ENCODE measurements at places on chromosomes 7 and 10.

DNA sequence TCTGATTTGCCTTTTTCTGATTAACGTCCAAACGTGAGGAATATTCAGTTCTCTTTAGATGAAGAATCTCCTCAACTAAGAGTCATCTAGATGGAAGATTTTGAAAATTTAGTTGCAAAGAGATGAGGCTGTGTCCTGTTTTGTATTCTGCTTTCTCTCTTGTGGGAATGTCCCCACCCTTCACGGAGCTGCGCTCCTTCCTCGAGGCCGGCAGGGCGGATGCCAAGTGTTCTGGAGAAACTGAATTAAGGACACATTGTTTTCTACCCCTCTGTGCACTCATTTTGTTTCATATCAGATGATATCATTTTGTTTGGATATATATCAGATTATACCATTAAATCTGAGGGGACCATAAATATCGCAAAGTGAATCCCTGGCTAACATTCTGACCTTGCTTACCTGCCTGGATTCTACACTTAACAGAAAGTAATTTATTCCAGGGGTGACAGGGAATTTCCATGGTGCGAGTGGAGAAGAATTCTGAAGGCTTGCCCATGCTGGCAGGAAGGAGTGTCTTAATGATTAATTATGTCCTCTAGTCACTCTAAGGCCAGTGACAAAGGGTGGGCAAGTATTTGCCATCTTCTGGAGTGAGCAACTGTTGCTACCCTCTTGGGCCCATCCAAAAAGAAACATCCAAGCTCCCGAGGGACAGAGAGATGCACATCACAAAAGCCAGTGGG is 47.9 kb upstream of the IGFBP3 start:
- no peak for DNase-seq

- DNase-seq = no peak
These were observed 42.4 kb downstream of the PLCE1 start for GRCh38 chr10:94035982-94036765.

GRCh38 chr7:73871163-73872011 is 10.4 kb downstream of the TMEM270 start:
- DNase-seq = no peak

DNA sequence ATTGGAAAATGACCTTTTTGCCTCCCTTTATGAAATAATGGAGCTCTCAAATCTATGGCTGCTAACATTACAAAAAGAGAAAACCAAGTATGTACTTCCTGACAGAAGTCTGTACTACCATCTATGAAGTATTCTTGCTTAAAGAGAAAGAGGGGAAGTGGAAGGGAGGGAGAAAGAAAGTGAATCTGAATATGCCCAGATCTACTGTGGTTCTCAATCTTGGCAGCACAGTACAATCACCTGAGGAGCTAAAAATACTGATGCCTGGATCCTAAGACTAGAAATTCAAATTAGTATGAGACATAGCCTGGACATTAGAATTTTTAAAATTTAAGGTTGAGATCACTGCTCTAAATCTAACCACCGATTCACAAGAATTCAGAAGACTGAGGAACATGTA is 85.2 kb downstream of the IGF2BP3 start:
- no peak for DNase-seq

- DNase-seq = no peak
These were observed 11.0 kb downstream of the FAM25A start for GRCh38 chr10:87030912-87031635.

GRCh38 chr7:3075441-3075840 is 31.8 kb upstream of the CARD11 start:
- DNase-seq = no peak

DNA sequence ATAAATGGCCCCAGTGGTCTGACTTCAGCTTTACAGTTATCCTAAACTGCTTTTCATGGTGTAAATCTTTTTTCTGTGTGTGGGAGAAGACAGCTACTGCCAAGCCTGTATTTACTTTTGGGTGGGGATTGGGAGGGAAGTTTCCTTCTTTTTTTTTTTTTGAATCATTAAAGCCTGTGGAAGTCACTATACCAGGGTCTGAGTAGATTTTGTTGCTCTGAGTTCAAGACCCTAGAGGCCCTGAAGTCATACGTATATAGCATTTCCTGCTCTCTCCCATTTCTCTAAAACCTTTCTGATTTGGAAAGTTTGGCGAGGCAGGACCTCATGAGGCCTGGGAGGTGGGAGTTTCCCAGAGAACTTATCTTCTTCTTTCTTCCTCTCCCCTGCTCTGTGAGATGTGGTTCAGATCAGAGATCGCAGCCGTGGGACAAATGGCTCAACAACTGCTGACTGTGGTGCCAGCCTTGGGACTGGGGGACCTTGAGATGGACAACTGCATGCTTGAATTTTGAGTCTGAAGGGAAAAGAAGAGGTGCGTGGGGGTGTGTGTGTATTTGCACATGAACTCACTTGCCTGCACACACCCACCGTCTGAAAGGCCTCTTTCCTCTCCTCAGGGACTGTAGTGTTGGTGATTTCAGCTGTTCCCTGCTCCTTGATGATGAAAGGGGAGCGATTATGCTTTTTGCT is 18.1 kb downstream of the LRMDA start:
- DNase-seq = no peak

DNA sequence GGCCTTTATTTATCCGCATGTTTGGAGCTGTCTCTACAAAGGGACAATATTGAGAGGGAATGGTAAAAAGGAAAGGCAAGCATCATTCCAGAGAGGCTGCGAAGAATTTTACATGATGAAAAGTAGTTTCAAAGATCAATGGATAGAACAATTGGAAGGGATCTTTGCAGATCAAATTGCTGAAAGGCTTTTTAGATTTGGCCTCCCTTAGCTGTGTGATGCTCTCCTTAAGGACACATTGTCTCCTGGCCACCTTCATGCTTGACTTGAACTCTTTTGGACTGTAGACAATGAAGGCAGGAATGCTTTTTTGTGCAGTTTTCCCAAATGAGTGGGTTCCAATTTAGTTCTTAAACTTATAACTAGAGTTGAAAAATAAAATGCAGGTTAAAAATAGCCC is 344.7 kb downstream of the ARL4A start:
- DNase-seq = no peak

GRCh38 chr10:28581916-28582315 is 49.0 kb downstream of the WAC start:
- no peak for DNase-seq

- DNase-seq = no peak
These were observed 42.8 kb downstream of the CYP2C8 start for GRCh38 chr10:95026461-95026860.

DNA sequence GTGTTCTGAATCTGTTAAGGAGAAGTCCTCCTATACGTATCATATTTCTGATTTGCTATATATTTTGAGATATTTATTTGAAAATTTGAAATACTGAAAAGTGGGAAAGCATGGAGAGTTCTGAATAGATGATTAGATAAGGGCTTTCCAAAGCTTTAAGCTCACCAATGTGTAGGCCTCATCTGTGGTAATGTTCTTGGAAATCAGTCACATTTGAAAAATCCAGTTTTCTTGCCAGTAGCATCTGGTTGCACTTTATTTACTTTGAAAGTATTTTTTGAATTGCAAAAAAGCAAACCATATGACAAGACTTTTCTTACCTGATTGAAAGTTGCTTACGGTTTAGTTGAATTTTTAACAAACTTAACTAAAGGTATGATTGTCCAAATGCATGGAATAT is 21.7 kb downstream of the ADD3 start:
- DNase-seq = no peak

DNA sequence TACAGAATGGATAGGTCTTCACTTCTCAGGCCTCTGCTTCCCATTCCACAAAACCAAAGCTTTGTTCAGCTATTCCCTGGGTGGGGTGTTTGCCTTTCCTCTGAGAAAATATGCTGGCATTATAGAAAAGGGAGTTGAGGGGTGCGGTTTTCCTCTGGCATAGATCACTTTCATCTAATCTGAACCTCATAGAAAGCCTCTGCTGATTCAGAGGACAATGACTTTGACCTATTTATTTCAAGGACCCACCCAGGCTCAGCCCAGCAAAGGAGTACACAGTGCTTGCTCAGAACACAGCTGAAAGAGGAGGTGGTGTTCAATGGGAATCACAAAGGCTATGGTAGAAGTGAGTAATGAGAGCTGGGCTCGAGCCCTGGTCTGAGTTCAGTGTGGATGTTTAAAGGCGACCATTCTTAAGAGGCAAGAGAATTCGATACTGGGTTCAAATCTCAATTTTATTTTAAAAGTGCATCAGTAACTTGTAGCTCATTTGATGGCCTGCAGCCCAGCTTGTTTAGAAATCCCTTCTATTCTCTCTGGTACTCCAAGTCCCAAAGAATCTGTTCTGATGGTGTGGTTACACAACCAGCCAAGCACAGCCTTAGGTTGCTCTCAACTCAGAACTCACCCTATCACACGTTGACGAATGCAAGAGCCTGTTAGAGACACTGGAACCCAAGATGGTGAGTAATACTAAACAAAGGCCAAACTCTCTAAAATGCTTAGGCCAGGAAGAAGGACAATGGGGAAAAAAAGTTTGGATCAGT is 1012.8 kb downstream of the LRMDA start:
- no peak for DNase-seq

GRCh38 chr7:36199329-36199728 is 46.3 kb downstream of the EEPD1 start:
- DNase-seq = no peak

DNA sequence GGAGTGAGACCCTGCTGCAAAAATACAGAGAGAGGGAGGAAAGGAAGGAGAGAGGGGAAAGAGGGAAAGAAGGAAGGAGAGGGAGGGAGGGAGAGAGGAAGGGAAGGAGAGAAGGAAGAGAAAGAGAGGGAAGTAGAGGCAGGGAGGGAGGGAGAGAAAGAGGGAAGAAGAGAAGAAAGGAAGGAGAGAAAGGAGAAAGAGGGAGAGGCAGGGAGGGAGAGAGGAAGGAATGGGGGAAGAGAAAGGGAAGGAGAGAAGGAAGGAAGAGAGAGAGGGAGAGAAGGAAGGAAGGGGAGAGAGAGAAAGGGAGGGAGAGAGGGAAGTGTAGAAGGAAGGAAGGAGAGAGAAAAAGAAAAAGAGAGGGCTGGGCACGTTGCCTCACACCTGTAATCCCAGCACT is 121.7 kb downstream of the TMEM130 start:
- no peak for DNase-seq

DNA sequence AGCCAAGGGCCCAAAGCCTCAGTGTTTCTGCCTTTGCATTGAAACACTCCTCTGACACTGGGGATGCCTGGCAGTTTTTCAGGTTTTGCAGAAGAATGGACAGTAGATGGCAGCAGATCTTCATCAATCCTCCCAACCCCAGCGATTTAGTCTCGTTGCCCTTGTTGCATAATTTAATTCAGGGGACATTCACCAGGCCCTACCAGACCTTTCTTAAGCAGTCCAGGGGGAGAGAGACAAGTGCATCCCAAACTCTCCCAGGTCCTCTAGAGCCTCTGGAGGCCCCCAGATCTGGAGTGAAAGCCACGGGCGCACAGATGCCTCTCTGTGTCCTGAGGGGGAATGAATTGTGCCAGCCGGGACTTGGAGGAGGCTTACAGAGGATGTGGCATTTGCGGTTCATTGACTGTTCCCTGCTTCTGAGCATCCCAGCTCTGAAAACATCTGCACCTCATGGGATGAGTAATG is 29.6 kb downstream of the MINDY4 start:
- DNase-seq = peak; percentile 48

DNA sequence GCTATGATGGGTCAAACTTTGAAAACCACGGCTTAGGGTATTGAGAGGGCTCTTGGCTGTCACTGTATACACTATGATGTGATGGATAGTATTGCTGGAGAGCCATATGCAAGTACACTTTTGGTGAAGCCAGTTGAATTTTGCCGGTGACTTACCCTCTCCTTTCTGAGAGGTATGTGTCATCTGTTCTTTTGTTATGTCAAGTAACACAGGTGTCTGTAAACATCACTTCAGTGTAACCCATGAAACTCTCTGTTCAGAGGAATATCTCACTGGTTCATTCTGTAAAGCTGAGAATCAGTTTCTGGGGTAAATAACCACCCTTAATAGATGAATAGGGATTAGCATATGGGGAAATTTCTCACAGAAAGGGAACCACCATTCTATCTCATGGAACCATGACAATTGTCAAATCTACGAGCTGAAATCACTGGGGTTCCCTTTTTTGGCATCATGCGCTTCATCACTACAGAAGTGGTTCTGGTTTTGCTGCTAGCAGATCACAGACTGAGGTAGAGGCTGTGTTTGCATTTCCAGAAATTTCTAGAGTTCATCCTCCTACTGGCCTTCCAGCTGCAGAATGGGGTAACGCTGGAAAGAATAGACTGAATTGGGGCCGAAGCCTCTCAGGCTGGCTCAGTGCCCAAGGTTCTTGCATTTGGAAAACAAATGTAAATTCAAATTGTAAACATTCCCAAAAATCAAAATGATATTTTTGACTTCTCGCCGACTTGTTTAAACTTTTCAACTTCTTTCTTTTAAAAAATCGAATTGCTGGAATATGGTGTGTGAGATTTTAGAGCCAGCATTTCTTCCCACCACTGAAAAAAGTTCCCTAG is 83.3 kb upstream of the CREB5 start:
- DNase-seq = peak; percentile 18

DNA sequence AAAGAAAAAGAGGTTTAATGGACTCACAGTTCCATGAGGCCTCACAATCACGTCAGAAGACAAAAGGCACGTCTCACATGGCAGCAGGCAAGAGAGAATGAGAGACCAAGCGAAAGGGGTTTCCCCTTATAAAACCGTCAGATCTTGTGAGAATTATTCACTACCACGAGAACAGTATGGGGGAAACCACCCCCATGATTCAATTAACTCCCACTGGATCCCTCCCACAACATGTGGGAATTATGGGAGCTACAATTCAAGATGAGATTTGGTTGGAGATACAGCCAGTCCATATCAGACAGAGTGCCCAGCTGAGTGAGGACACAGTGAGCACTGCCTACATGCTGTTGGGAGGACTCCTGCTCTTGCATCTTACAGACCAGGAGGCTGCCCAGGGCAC is 148.4 kb downstream of the TEX36 start:
- no peak for DNase-seq

- DNase-seq = no peak
These were observed 17.5 kb downstream of the INPP5A start for GRCh38 chr10:132554991-132555647.

DNA sequence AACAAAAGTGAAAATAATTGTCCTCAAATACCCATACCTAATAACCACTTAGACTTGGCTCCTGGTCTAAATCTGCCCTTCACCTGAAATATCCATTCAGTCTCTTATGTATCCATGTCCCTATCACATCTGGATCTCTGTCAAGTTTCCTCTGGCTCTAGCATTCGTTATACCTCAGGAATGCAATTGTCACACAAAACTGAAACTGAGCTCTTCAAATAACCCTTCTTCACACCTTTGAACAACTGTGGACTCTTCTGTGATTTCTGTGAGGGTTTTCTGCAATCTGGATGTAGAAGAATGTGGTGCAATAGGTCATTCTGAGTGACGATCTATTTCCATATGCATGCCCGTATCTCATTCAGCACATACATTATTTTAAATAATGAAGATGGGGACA is 53.5 kb upstream of the FGL2 start:
- DNase-seq = no peak

DNA sequence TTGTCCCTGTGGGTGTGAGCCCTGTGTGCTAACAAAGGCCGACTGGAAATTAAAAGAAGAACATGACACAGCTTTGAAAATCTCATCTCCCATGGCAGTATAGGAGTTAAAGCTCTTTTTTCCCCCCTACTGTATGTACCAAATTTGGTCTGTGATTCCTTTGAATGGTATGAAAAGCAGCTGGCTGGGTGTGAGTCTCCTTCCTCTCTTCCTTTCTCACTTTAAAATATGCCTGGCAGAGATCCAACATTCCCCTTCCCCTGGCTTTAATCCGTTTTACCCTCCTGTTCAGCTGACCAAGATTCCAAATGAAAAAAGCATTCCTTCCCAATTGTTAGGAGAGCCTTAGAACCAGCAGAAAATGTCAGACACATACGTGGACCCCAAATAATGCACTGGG is 225.0 kb upstream of the CELF2 start:
- no peak for DNase-seq

GRCh38 chr7:11161499-11161898 is 187.8 kb downstream of the PHF14 start:
- DNase-seq = no peak

Measured in activated CD4-positive, alpha-beta T cell treated with anti-CD3 and anti-CD28 coated beads, Interleukin-2, amount 50 U/mL, for 16 hours (primary cell).